Hair follicle dermal papilla cell (primary cell): ENCODE measurements at places on chromosomes 3 and 15. TPM values are rescaled to one million over a fixed set of nuclear protein-coding genes. Genes with fewer than 3 reads are reported as not detected.

Gene CYP8B1
- total RNA-seq = not detected in 2 replicates

Gene STX19
- 0.16 TPM in 1 of 2 replicates, not detected in the other for total RNA-seq

Gene KNG1
- not detected in 2 replicates for total RNA-seq

Gene MST1
- total RNA-seq = 4.4 and 6.1 TPM in 2 replicates

Gene HYAL2
- total RNA-seq = 35.0 and 37.5 TPM in 2 replicates

Gene CD200R1
- 0.16 TPM in 1 of 2 replicates, not detected in the other for total RNA-seq

Gene CPA3
- 1.5 and 3.0 TPM in 2 replicates for total RNA-seq

Gene GOLGA6A
- not detected in 2 replicates for total RNA-seq

Gene ATP13A5
- not detected in 2 replicates for total RNA-seq

Gene ARHGEF3
- 13.7 and 14.9 TPM in 2 replicates for total RNA-seq

Gene CCR3
- not detected in 2 replicates for total RNA-seq

Gene SLC24A5
- total RNA-seq = 0.16 TPM in 1 of 2 replicates, not detected in the other
